Tongue (tissue), 3 donors: ENCODE measurements at places on chromosomes 6 and 20.

DNA sequence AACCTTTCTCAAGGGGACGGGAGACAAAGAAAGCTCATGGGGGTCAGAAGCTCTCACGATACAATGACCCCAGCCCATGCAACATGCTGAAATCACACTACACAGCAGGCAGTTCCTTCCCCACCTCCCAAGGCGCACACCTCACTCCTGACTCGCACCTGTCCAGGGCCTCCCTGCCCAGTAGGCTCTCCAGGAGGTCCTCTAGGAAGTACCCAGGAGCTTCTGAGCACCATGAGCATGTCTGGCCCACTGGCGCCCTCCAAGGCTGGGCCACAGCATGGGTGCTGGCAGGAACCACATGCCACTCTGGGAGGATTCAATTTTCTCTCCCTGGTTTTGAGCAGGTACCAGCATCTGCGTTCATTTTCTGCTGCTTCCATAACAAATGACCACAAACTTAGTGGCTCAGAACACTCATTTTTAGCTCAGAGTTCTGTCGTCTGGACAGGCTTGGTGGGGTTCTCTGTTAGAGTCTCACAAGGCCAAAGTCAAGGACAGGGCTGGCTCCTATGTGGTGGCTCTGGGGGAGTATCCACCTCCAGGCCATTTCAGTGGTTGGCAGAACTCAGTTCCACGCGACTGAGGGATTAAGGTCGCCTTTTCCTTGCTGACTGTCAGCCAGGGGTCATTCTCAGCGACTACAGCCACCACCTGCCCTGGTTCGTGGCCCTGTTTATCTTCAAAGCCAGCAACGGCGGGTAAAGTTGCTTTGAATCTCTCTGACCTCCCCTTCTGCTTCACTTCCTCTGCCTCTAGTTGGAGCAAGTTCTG, 32.7 kb downstream of the ACSS1 start:
- DNase-seq: no peak

GRCh38 chr20:5658912-5659345, 91.3 kb upstream of the SHLD1 start:
- DNase-seq: peak; percentile 93

- DNase-seq: no peak
Measured at GRCh38 chr6:108074057-108074358, 533 bp downstream of the OSTM1 start.

DNA sequence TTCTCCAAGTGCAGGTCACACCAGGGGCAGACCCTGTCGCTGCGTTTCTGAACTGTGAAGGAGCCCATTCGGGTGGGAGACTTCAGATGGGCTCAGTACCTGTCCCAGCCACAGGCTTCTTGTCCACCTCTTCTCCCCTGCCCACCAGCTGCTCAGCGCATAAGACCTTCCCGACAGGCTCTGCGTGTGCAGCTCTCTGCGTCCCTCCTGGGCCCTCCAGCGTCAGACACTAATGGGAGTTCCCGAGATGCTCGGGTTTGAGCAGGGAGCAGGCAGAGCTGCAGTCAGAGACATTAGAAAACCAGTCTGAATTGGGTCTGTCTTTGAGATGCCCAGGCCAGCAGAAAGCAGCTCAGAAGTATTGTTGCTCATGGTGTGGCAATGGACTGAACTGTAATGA, 50.4 kb downstream of the TCP11 start:
- no peak for DNase-seq

GRCh38 chr6:18323935-18324705, 59.8 kb upstream of the DEK start:
- DNase-seq: peak; percentile 75

DNA sequence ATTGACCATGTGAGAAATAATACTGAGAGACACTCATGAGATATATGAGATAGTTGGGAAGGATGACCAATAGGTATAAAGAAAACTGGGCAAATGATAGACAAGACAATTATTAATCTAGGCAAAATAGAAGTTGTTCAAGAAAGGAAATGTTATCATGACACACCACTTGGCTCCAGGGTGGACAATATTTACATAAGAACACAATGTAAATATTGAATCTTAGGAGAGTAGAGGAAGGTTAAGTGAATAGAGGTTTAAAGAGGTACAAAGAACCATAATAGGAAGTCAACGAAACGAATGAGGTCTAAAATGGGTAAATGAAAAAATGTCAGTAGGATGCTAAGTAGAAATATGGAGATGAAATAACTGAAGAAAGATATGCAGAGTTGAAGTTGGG, 126.5 kb downstream of the MBOAT1 start:
- no peak for DNase-seq
